ENCODE measurements at places on chromosomes 7 and 10.

DNA sequence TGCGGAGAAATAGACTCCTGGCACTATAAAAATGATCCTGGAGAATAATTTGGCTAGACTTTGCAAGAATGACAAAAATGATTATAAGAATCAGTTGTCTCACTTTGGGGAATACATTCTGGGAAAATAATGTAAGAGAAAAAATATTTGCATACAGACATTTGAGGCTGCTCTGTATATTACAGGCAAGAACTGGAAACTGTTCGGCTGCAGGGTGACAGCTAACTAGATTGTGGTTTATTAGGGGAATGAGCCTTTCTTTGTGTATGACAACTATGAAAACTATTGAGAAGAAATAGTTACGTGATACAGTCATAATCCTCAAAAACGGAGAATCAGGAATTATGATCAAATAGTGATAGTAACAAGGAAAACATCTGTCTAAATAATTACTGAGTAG is 8.6 kb downstream of the TRIM56 start:
- DNase-seq, result no peak

GRCh38 chr7:142478479-142479220 is 220.8 kb upstream of the PRSS58 start:
- DNase-seq, result peak; percentile 78

GRCh38 chr7:134820778-134821177 is 41.3 kb downstream of the CALD1 start:
- DNase-seq, result no peak

GRCh38 chr10:55033061-55033460 is 232.0 kb upstream of the PCDH15 start:
- DNase-seq, result no peak

- no peak for DNase-seq
Observed at GRCh38 chr7:130703851-130704250, 17.5 kb upstream of the TSGA13 start.

DNA sequence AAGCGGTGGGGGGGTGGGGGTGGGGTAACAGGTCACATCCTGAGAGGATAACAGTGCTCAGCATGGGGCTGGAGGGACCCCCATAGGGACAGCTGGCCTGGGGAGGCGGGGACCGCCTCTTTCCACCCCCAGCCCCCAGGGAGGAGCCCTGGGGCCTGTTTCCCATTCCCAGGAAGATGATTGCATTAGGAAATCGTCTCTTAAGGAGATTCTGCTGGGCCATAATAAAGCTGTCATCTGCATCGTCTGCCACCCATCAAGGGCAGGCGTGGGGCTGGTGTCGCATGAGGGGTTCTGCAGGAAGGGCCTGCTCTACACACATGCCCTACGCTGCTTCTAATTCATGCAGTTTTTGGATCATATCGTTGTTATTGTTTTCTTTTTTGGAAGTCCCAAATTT is 17.2 kb downstream of the RET start:
- DNase-seq, result no peak

DNA sequence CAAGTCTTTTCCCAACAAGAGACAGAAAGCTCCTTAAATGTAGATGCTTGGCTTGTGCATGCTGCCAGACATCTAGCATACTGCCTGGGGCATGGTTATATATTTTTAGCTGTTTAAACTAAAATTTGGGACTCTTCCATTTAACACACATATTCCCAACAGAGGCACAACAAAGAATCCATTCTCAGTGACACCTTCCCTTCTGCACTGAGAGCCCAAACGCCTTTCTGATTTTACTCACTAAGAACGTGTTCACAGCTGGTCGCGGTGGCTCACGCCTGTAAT is 49.9 kb downstream of the CPVL start:
- DNase-seq, result no peak
